ENCODE measurements at places on chromosomes 1 and 21.
A peak's percentile ranks its signal among the peaks of the same experiment; 100 is the strongest.

DNA sequence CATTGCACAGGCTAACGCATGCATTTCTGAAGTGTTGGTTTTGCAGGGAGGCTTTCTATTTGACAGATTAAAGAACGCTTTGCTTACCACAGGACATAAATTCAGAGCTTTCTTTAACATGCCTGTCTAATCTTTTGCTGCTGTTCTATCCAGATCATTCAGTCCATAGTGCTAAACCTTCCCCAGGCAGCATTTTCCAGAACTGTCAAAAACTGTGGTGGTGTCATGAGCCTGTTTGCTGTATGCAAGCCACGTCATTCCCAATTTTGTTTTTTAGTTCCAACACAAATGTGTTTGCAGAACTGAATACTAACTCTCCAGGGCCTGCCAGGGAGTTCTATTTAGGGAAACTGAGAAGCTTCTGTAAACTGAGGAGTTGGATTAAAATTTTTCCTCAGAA lies 390.5 kb upstream of the LYPLAL1 start:
- DNase-seq: no peak

- no peak for DNase-seq
Observed at GRCh38 chr21:38308532-38309119, 51.8 kb downstream of the KCNJ15 start.

GRCh38 chr21:35840949-35841348 lies 219.4 kb downstream of the SETD4 start:
- DNase-seq: no peak

DNA sequence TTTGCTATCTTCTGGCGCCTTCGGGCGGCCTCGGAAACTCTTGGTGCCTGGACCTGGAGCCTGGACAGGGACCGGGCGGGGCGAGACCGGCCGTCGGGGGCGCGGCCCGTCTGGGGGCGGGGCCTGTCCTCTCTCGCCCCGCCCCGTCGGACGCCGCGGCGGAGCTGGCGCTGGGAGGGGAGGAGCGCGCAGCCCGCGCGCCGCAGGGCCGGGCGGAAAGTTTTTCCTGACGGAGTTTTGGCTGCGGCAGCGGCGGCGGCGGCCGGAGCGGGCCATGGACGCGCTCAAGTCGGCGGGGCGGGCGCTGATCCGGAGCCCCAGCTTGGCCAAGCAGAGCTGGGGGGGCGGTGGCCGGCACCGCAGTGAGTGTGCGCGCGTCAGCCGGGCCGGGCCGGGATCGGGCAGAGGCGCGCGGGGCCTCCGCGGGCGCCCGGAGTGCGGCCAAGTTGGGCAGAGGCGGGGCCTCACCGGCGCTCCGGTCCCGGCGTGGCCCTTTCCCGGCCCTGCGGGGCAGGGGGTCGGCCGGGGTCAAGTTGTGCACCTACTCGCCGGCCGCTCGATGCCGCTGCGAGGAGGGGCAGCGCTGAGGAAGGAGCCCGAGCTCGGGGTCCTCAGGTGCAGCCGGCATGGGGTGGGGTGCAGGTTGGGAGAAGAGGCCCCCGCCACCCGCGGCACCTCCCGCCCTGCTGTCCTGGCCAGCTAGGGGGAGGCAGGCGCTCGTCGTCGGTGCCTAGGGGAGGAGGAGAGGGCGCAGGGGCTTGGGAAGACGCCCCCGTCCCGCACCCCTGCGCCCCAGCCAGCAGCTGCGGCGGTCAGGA lies at the start of gene LDLRAP1:
Gene LDLRAP1, plus strand, starts transcription at position 182 of the 818 bp plus-strand sequence. Its CDS starts 93 bp downstream, at position 275.
- DNase-seq: peak; percentile 71

DNA sequence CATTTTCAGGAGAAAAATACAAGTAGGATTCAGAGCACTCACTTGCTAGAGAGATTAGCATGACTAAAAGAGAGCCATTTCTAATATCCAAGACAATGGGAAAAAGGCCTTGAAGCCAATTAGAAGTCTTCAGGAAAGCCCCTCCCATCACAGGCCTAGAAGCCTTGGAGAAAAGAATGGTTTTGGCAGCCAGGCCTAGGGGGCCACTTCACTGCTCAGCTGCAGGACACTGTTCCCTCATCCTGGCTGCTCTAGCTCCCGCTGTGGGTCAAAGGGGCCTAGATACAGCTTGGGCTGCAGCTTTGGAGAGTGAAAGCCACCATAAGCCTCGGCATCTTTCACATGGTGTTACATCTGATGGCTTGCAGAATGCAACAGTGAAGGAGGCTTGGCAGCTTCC lies 62.8 kb downstream of the RGS4 start:
- DNase-seq: no peak

DNA sequence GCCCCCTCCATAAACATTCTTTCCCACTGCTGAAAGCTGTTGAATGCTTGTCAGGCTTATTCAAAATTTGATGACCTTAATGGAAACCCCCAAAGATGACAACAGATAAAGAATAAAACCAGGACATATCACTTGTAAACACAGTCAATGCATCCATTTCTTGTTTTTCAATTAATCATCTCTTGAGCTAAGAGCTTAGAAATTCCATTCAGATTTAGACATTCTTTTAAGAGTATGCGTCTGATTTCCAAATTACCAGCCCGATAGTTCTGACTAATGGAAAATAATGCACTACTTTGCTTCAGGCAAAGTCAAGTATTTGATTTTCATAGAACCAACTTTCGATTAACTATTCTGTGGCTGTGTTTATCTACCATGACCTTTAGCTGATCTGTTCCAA lies 100.6 kb upstream of the RUNX1 start:
- no peak for DNase-seq

- DNase-seq: no peak
Observed at GRCh38 chr21:43284700-43285099, 115.9 kb downstream of the CRYAA start.

- DNase-seq: no peak
Observed at GRCh38 chr1:200426196-200426595, 16.4 kb upstream of the ZNF281 start.

GRCh38 chr1:197339106-197340060 lies 71.3 kb downstream of the CRB1 start:
- DNase-seq: no peak

GRCh38 chr1:154999571-155000410 lies 2.8 kb upstream of the ZBTB7B start:
- no peak for DNase-seq

DNA sequence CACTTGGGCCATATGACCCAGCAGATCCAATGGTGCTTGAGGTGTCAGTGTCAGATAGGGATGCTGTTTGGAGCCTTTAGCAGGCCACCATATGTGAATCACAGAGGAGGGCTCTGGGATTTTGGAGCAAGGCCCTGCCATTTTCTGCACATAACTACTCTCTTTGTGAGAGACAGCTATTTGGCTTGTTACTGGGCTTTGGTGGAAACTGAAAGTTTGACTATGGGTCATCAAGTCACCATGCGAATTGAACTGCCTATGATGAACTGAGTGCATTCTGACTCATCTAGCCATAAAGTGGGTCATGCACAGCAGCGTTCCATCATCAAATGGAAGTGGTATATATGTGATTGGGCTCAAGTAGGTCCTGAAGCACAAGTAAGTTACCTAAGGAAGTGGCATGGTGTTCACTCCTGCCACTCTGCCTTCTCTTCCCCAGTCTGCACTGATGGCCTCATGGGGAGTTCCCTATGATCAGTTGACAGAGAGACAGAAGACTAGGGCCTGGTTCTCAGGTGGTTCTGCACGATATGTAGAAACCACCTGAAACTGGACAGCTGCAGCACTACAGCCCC lies 447.3 kb downstream of the AGBL4 start:
- no peak for DNase-seq

DNA sequence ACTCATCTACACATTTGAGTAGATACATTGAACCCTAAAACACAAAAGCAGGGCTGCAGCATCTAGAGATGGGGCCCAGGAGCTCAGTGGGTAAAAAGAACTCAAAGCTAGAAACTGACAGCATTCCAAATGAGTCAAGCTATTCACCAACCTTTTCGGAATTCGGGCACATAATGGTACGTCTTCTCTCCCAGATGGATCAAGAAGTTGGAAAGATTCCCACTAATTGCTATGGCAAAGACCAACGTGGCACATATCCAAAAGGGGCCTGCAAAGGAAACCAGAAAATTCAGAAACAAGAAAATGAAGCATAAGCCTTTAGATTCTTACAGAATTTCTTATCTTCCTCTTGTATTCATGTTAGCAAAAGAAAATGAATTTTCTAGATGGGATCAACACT lies 18.4 kb downstream of the YIPF1 start:
- no peak for DNase-seq

GRCh38 chr1:32239337-32239736 lies 7.7 kb upstream of the FAM167B start:
- DNase-seq: no peak

DNA sequence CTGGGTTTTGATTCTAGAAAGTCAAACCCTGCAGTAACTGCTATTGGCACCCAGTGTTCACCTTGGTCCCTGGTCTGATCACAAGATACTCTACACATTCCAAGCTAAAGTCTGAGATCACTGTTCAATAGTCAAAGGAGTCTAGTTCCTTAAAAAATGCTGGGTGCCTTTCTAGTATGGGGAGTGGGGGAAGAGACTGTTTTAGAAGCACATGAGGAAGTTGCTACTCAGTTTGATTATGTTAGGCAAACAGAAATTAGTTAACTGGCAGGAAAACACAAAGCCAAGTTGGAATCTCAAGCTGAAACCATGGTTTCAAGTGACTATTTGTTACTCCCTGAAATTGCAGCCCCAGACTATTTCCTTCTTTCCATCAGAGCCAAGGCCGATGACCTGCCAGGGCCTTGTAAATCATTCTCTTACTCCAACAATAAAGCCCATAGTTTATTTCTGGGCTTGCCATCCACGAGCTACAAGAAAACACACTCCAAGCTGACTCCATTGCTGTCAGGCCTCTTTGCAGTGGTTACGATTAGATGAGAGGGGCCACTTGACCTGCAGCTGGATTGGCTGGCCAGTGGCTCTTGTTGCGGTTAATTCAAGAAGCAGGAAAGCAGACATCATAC lies 21.1 kb upstream of the VTCN1 start:
- peak; percentile 2 for DNase-seq

- DNase-seq: no peak
Observed at GRCh38 chr1:162398999-162399580, 12.8 kb downstream of the SH2D1B start.

GRCh38 chr1:211843507-211844298 lies 13.1 kb upstream of the LPGAT1 start:
- DNase-seq: no peak

DNA sequence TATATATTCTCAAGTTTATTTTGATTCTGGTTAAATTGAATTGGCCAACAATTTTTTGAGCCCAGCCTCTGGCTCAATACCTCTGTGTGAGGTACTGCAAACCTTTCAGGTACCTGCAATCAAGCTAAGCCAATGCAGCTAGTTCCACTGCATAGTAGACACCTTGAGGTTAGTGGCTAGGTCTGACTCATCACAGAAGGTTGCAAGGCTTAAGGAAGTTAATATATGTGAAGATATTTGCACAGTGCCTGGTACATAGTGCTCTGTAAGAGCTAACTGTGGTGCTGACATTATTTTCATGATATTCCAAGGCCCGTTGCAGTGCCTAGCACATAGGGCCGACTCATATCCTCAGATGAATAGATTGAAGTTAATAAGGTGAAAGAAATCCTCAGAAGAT lies 330.5 kb upstream of the KAZN start:
- no peak for DNase-seq

GRCh38 chr1:2864203-2864905 lies 62.9 kb upstream of the TTC34 start:
- no peak for DNase-seq

DNA sequence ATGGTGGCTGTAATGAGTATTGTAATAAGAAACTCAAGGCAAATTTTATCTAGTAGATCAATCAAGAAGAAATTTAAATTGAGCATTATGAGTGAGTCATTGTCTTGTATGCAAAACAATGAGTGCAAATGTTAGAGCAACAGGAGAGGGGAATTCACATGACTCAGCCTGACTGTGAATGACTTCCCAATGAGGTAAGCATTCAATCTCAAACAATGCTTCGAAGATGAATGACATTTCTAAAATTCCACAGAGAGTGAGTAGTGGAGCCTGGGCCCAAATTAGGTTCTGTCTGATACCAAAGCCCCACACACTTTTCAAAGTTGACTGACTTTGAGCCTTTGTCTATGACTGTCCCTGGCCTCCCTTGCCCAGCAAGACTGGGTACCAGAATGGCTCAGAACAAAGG lies 738.0 kb downstream of the PTPRU start:
- no peak for DNase-seq

DNA sequence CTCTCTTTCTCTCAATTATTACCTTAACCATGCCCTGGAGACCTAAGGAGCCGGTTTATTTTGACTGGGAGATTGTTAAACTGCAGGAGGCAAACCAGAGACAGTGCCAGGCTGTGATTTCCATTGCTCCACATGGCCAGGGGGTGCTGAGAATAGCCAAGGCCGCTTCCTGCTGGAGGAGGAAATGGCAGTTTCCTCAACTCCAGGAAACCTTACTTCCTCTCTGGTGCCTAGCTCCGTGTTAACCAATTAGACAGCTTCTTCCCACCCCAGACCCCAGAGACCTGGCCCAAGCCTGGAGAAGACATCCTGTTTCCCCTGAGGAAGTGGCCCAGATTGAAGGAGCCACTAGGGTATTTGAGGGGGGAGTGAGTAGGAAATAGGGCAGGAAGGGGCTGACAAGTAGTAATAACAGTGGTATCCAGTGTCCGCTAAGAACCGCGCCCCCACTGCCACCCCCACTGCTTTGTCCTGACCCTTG lies 161.2 kb downstream of the PLPP3 start:
- DNase-seq: no peak

GRCh38 chr1:155859881-155860871 lies 809 bp downstream of the SYT11 start:
- DNase-seq: peak; percentile 88

DNA sequence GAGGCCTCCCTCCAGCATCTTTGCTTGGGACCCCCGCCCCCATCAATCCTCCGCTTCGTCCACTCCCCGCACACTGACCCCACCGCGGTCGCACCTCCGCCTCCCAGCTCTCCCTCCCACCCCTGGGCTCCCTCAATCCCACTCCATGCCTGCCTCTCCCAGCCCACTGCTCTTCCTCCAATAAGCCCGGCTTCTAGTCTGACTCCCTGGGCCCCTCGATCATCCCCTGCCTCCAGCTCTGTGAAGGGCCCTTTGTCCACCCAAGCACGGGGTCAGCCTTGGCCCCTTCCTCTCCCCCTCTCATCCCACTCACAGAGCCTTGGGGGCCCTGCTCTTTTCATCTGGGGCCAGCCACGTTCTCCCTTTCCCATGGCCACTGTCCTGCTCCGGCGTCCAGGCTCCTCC lies 1.5 kb upstream of the TMEM200B start:
- no peak for DNase-seq

DNA sequence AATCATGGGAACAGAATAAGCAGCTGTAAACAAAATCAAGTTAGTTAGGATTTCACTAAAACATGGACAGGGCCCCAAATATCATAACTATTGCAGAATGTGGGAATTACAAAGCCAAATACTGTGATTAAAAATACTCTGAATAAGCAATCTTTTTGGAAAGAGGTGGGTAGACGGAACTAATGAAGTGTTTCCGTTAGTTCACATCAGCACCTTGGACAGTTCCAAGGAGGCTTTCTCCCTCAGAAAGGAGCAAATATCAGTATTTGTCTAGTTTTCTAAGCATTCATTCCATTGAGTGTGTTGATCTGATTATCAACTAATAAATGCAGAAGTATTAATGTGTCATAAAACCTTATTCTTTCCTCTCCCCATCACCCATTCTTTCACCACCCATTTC lies 97.4 kb downstream of the FAM78B start:
- no peak for DNase-seq

GRCh38 chr1:82377201-82377884 lies 576.6 kb downstream of the ADGRL2 start:
- DNase-seq: no peak

Data from C1 segment of cervical spinal cord (tissue), 14 donors.